Body of pancreas (tissue), 4 donors: ENCODE measurements at places on chromosomes 5 and 9. TPM values are rescaled to one million over a fixed set of nuclear protein-coding genes. Genes with fewer than 3 reads are reported as not detected.

DNA sequence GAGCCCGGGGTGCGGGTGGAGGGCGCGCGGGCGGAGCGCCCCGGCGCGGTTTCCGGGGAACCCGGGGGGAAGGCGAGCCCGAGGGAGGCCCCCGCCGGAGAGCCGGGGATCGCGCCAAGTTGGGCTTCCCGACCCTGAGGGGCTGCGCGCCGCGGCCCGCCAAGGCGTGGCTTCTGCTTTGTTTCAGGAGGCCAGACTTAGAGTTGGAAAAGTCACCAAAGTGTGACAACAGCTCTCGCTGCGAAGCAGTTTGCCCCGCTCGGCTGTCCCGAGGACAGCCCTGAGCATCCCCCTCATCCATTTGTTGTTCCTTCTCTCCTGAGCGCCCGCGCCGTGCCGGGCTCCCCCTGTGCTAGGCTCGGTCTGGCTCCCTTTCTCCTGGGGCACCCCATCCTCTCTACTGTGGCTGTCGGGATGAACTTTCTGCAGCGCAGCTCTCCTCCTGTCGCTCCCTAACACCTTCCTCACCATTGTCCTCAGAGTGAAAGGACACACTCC is 410 bp downstream of the GLIPR2 start:
- no peak for DNase-seq
- peak overlapping the region; percentile 44 for H3K4me3 ChIP-seq
- peak overlapping the region; percentile 46 for H3K27ac ChIP-seq
- H3K27me3 ChIP-seq, result no peaks in the 10 kb centered on the region
- peaks cover 19% of the 10 kb centered on the region for H3K4me1 ChIP-seq

DNA sequence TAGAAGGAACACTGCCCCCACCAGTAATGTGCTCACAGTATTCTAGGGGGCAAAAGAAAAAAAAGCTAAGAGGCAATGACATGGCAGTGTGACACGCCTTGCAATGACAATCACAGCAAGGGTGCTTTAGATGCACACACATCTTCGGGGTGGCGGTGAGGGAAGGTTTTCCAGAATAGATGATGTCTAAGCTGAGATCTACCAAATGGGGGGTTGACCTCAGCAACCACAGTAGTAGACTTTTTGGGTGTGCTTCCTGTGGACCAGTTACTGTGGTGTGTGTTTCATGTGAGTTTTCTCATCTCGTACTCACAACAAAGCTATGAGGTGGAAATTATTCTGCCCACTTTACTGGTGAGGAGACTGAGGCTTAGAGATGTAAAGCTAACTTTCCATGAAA is 10.2 kb upstream of the IL12B start:
- H3K36me3 ChIP-seq, result no peaks in the 10 kb centered on the region
- H3K27ac ChIP-seq, result no peak overlapping the region
- no peak for DNase-seq
- no peak overlapping the region for H3K4me3 ChIP-seq
- no peaks in the 10 kb centered on the region for H3K4me1 ChIP-seq

- no peak overlapping the region for H3K4me3 ChIP-seq
- peaks cover 10% of the 10 kb centered on the region for H3K4me1 ChIP-seq
- DNase-seq, result no peak
- H3K27ac ChIP-seq, result no peak overlapping the region
- H3K36me3 ChIP-seq, result no peaks in the 10 kb centered on the region
- no peaks in the 10 kb centered on the region for H3K27me3 ChIP-seq
These were observed 20.3 kb downstream of the CDC14B start for GRCh38 chr9:96599298-96599697.

DNA sequence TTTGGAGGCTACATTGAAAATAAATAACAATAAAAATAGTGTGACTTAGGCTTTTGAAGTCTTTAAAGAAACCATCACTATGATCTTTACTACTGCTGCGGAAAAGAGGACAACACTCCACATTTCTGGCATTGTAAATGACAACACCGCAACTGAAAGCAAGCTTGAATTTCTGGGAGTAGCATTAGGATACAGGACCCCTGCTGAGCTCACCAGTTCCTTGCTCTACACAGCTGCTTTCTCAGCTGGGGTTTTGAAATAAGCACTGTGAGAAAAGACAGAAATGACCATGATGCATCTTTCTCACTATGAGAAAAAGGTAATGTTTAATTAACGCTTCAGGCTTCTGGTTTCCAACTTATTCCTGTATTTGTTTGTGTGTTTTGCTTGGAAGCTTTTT is 168.0 kb downstream of the TAF11L14 start:
- no peak overlapping the region for H3K4me3 ChIP-seq
- no peaks in the 10 kb centered on the region for H3K27me3 ChIP-seq
- no peaks in the 10 kb centered on the region for H3K36me3 ChIP-seq
- DNase-seq, result no peak

- no peak overlapping the region for H3K27ac ChIP-seq
- peaks cover 12% of the 10 kb centered on the region for H3K4me1 ChIP-seq
- no peak overlapping the region for H3K4me3 ChIP-seq
- H3K36me3 ChIP-seq, result no peaks in the 10 kb centered on the region
These were observed 12.1 kb downstream of the SLC22A5 start for GRCh38 chr5:132381614-132382013.

GRCh38 chr5:3027185-3027865 is 275.8 kb upstream of the IRX2 start:
- no peak overlapping the region for H3K27ac ChIP-seq
- no peaks in the 10 kb centered on the region for H3K4me1 ChIP-seq
- no peak overlapping the region for H3K4me3 ChIP-seq

DNA sequence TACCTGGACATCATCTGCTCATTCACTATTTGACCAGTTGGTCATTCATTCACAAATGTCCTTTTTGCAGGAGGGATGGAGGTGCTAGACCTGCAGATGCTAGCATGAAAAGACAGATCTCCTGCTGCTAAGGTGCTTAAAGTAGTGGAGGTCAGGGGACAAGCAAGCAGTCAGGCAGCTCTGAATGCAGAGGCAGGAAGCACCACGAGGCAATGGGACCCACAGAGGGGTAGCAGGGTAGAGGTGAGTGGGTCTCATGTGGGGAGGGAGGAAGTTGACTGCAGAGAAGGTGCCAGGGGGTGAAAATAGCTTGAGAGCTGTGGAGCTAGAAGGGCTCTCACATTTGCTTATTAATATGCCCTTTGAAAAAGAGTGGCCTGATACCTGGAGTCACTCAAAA is 25.2 kb downstream of the FXN start:
- H3K4me3 ChIP-seq, result no peak overlapping the region
- no peaks in the 10 kb centered on the region for H3K27me3 ChIP-seq
- no peak overlapping the region for H3K27ac ChIP-seq
- no peaks in the 10 kb centered on the region for H3K4me1 ChIP-seq
- DNase-seq, result no peak

Gene EQTN
- total RNA-seq, result not detected

Gene CRB2
- 1.3 TPM for total RNA-seq

Gene TEX48
- total RNA-seq, result not detected

Gene RGS7BP
- total RNA-seq, result under 0.01 TPM
